Activated naive CD4-positive, alpha-beta T cell treated with anti-CD3 and anti-CD28 coated beads, Interleukin-2, amount 50 U/mL, for 72 hours (primary cell): ENCODE measurements at places on chromosomes 5 and 9. TPM values are rescaled to one million over a fixed set of nuclear protein-coding genes. Genes with fewer than 3 reads are reported as not detected.

Gene SPATA31A3
- not detected for total RNA-seq

Gene RIOK2
- total RNA-seq, result 21.4 TPM

DNA sequence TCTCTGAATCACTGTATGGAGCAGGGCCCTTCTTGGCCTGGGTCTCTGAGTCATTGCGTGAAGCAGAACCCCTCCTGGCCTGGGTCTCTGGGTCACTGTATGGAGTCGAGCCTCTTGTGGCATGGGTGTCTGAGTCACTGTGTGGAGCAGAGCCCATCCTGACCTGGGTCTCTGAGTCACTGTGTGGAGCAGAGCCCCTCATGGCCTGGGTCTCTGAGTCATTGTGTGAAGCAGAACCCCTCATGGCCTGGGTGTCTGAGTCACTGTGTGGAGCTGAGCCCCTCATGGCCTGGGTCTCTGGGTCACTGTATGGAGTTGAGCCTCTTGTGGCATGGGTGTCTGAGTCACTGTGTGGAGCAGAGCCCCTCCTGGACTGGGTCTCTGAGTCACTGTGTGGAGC lies 94.0 kb upstream of the RAPGEF1 start:
- DNase-seq, result no peak

GRCh38 chr9:37104183-37104889 lies 16.0 kb upstream of the ZCCHC7 start:
- no peak for DNase-seq

GRCh38 chr9:8863886-8864544 lies 1064.4 kb upstream of the DMAC1 start:
- no peak for DNase-seq

Gene GDA
- not detected for total RNA-seq

DNA sequence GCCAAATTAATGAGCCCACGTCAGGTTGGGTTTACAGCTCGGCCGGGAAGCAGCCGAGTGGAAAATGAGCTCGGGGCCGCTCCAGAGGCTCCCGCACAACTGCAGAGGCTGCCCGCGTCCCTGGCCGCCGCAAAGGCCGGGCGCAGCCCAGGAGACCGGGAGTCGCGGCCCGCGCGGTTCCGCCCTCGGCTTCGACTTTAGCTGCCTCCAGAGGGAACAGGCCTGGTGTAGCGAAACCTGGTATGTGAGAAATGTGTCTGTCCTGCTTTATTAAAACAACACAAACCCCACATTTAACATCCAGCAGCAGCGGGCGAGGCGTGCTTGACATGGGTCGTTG lies 66.2 kb downstream of the FOXD1 start:
- no peak for DNase-seq

- DNase-seq, result no peak
These were observed 2.4 kb downstream of the TLE4 start for GRCh38 chr9:79574136-79574535.

Gene EGFLAM
- not detected for total RNA-seq

Gene CDH9
- total RNA-seq, result not detected

GRCh38 chr9:87880116-87880515 lies 2.6 kb upstream of the SPATA31E1 start:
- no peak for DNase-seq

- DNase-seq, result no peak
These were observed 262.9 kb upstream of the DAP start for GRCh38 chr5:11023945-11024344.

Gene PCDHGA6
- 0.08 TPM for total RNA-seq

Gene PTGES
- total RNA-seq, result 0.41 TPM

DNA sequence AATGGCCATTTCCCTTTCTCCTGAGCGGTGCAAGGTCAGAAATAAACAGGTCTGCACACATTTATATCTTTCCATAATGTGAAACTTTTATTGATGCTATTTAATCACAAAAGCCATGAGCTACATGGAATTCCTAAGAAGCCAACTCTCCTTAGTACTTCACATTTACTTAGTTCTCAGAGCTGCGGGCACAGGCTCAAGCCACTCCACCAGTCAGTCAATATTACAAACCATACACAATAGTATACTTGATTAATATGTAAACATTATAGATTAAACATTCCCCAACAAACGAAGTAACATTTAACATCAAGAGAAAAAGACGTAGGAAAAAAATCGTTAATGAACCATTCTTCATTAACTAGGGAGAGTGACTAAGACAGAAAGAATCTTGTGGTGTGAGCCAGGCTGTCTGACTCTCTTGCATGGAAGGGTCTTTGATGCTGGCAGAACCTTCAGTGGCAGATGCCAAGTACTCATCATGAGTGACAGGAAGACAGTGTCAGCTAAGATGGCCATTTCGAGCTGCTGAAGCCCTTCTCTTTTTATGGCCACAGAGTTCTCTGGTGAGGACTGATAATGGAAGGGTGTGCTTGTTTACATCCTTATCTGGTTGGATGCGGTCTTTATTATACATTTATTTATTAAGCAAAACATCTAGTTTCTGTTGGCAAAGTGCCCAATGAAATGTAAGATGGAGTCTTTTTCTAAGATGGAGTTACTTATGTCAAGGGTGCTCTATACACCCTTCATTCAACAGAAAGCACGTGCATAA lies 115.5 kb upstream of the TUT7 start:
- DNase-seq, result no peak

- no peak for DNase-seq
These were observed 95.6 kb downstream of the MLLT3 start for GRCh38 chr9:20526500-20527319.

Gene HTR1A
- not detected for total RNA-seq

Gene TMEM215
- total RNA-seq, result not detected

- DNase-seq, result no peak
These were observed 107.9 kb downstream of the RASGRF2 start for GRCh38 chr5:81068063-81068462.

Gene ACOT12
- not detected for total RNA-seq

Gene ERMP1
- 22.5 TPM for total RNA-seq

Gene C6
- total RNA-seq, result not detected

DNA sequence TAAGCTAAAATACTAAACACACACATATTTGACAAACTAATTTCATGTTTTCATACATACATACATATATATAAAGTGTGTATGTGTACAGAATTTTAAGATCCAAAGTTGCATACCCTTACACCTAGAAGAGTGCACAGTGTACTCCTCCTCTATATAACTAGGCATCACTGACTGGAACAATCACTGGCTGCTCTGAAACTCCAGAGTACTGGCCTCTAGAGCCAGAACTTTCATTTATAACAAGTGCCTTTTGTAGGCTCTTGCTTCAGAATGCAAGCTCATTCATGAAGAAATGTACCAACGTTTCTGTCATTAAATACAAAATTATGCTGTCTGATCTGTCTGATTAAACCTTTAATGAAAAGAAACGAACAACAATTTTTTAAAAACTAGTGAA lies 4.0 kb downstream of the LEAP2 start:
- no peak for DNase-seq

- peak; percentile 65 for DNase-seq
These were observed 23.4 kb downstream of the HNRNPK start for GRCh38 chr9:83956436-83957247.

- no peak for DNase-seq
These were observed 64.3 kb upstream of the CAMK4 start for GRCh38 chr5:111159845-111160244.

DNA sequence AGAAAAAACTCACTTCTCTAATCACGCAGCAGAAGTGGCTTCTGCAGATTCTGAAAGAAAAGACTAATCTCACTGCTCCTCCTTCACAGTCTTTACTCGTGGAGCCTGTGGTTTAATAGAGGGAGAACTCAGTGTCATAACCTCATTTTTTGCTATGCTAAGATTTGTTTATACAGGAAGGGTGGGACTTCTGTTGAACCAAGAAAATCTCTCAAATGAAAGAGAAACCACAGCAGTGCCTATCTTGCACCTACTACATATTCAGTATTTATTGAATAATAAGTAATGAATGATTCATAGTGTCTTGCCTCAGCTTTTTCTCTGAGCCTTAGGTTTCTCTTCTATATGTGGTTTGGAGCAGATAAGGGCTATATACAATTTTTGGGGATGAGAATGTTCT lies 136.1 kb upstream of the DMAC1 start:
- DNase-seq, result no peak

Gene ZNF79
- 8.3 TPM for total RNA-seq

GRCh38 chr5:36496471-36496870 lies 109.9 kb upstream of the SLC1A3 start:
- no peak for DNase-seq

GRCh38 chr5:106827061-106827460 lies 843.7 kb downstream of the EFNA5 start:
- no peak for DNase-seq

Gene SHC3
- 0.02 TPM for total RNA-seq

- no peak for DNase-seq
These were observed 577.4 kb downstream of the ISL1 start for GRCh38 chr5:51960617-51961121.

DNA sequence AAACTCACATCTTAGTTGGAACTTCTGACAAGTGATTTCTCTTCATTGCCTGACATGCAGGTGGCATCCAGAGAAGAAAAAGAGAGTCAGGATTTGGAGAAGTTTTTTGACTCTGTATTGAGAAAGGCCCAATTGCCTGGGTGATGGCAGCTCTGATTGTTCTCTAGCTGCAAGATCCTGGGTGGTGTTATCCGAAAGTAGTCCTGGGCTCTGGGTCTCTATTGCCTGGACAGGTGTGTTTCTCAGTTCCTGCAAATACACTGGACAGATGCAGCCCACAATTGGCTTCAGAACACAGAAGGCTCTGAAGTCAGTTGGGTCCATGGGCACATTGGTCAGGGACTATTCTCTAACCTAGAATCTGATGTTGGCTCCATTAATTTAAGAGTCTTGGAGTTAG lies 67.4 kb downstream of the RGS3 start:
- DNase-seq, result no peak

DNA sequence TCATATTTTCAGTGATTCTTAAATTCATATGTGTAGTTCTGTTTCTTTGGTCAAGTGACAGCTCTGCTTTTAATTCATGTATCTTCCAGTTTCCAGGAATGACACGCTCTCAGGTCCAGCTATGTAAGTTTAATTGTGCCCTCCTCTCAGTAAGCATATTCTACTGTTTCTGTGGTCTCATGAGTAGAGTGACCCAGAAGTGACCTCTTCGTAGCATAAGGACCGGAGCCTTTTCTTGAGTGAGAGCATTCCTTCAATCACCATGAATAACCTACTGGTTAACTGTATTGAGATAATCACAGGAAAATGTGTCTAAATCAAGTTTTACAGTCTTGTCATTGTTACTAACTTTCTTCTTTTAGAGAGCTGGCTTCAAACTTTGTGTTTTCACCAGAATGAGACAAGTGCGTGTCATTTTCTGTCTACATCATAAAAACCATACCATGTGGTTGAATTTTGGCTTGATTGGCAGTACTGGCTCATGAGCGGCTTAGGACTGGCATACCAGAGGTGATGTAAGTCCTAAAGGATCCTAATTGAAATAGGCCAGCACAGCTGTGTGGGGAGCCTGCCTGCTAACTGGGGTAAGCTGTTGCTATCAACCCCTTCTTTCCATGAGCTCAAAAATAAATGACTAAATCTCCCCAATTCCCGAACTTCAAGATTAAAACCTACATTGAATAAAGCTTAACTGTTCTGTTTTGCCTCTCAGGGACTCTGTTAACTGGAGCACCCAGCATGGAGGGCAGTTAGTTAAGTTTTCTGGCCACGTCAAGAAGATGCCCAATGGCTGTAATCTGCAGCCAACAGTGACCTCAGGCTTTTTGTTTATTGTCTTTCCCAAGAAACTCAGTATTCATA lies 4.8 kb downstream of the ADAMTSL1 start:
- DNase-seq, result no peak

DNA sequence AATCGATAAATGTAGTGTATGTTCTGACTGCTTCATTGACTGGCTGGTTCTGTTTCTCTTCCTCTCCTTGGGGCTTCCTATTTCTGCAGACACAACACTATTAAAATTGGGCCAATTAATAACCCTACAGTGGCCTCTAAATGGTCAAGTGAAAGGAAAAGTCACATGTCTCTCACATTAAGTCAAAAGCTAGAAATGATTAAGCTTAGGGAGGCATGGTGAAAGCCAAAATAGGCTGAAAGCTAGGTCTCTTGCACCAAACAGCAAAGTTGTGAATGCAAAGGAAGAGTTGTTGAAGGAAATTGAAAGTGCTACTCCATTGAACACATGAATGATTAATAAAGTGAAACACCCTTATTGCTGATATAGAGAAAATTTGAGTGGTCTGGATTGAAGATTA lies 58.2 kb downstream of the CCNH start:
- no peak for DNase-seq

GRCh38 chr9:3827175-3827574 lies 301.4 kb upstream of the RFX3 start:
- no peak for DNase-seq

- no peak for DNase-seq
These were observed 30.4 kb downstream of the FBXO4 start for GRCh38 chr5:41955432-41956024.

Gene KCNMB1
- not detected for total RNA-seq

DNA sequence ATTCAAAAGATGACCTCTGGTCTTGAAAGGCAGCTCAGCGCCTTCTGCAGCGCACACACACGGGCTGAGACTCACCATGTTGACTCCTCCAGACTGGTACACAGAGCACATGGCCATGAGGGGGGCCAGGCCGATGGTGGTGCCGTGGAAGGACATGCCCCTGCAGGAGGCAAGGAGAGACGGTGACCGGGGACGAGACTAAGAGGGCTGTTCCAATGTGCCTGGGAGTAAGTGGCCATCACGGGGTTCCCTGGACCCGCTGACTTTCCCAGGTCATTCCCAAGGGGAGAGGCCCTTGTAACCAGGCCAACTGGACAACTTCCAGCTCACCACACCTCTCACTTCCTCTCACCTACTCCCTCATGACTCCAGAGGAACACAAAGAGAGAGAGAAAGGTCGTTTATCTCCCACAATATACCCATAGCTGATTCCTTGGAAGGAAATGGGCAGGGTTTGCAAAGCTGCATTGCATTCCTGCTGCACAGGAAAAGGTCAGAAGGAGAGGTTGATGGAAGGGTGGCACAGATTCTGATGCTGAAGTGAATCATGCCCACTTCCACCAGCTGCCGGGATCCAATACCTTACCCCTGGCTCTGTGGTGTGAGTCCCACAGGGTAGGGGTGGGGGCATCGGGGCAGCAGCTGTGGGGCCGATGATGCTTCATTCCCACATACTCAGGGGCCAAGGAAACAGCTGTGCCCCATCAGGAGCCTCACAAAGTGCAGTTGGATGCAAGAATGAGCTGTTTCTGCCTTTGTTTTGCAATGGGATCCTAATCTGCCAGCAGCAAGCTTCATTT lies 47.2 kb downstream of the NIPAL4 start:
- no peak for DNase-seq

Gene ANKRD31
- 0.34 TPM for total RNA-seq

Gene MGAT1
- total RNA-seq, result 130 TPM
